GM12878 (cell line): ENCODE measurements at places on chromosomes 12 and 14.

GRCh38 chr12:78275886-78276285 lies 445.2 kb downstream of the NAV3 start:
- DNase-seq: no peak

- no peak for DNase-seq
Observed at GRCh38 chr12:95736631-95737030, 53.9 kb downstream of the NTN4 start.

DNA sequence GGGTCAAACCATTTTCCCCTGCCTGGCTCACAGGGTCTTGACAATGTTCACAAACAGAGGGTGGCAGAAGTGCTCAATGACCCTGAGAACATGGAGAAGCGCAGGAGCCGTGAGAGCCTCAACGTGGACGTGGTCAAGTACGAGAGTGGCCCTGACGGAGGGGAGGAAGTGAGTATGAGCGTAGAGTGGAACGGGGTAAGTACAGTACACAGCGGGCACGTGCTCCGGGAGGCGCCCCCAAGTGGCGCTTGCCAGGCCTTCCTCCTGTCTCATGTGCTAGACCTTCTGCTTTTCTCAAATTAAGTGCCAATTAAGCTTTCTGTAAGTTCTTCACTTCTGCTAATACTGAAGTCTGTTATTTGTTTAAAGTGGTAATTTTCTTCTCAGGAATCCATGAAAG lies 35.9 kb downstream of the XRCC3 start:
- DNase-seq: peak; percentile 34

GRCh38 chr12:124554429-124555029 lies 12.9 kb downstream of the NCOR2 start:
- DNase-seq: no peak

- DNase-seq: no peak
Observed at GRCh38 chr12:109943811-109944210, 43.7 kb downstream of the TCHP start.
